ENCODE measurements at places on chromosomes 2 and 18.
A peak's percentile ranks its signal among the peaks of the same experiment; 100 is the strongest.

DNA sequence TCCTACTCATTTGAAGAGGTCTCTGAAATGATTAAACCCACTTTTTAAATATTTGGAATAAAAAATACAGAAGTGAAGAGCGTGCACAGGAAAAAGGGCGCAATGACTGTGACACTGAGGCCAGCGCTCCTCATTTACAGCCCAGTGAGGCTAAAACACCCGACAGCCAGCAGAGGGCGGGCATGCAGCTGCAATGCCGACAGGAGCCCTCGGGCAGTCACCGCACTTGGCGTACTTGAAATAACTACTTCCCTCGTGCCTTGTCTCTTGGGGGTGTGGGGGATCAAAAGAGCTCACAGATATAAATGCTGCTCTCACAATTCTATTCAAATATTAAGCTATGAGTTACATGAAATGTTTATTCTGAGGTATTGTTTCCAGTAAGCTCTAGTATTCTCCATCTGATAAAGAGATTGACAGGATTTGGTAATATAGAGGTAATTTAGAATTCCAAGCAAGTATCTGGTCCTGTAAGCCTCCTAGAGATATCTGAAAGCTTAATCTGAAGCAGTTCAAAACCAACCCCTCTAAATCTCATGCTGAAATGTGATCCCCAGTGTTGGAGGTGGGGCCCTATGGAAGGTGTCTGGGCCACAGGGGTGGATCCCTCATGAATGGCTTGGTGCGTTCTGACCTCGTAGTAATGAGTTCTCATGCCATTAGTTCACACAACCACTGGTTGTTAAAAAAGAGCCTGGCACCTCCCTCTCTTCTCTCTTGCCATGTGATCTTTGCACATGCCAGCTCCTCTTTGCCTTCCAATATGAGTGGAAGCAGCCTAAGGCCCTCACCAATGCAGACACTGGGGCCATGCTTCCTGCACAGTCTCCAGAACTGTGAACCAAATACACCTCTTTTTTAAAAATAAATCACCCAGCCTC, 93.6 kb downstream of the ZAP70 start:
- DNase-seq, result no peak

GRCh38 chr2:101190747-101191516, 39.8 kb upstream of the TBC1D8 start:
- DNase-seq, result no peak

- no peak for DNase-seq
Measured at GRCh38 chr2:205175831-205176230, 506.5 kb upstream of the NRP2 start.

- DNase-seq, result no peak
Measured at GRCh38 chr2:144663207-144663606, 143.3 kb upstream of the ZEB2 start.

DNA sequence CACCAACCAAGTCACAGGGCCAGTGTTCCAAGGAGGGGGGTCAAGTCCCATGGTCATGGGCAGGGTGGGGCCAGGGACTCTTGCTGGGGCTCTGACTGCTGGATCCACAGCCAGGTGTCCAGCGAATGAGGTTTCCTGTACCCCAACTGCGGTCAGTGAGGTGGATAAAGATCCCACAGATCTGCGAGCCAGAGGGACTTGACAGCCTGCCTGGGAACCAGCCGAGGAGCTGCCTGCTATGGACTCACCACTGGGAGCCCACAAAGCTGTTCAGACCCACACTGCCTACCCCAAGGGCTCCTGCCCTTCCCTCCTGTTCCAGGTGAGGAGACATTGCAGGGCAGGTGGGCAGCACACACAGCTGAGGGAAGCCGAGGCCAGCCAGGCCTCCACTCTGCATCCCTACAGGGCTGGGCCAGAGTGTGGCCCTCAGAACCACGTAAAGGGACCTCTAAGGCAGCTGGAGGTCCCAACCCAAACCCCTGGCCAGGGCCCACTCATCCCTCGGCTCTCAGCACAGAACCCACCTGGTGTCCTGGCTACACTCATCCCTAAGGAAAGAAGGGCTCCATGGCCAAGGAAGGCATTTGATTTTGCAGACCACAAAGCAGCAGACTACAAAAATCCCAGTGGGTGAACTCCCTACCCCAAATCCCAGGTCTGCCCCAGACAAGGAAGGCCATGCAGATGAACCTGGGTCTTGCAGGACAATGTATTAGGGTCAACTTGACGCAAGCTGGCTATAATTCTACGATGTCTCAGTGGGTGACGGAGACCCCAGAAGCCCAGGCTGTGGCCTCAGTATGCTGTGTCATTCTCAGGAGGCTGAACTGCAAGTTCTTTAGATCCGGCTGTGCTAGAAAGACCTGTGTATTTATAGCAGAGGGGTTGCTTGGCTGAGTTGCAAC, 209.2 kb downstream of the MGAT5 start:
- DNase-seq, result peak; percentile 72

DNA sequence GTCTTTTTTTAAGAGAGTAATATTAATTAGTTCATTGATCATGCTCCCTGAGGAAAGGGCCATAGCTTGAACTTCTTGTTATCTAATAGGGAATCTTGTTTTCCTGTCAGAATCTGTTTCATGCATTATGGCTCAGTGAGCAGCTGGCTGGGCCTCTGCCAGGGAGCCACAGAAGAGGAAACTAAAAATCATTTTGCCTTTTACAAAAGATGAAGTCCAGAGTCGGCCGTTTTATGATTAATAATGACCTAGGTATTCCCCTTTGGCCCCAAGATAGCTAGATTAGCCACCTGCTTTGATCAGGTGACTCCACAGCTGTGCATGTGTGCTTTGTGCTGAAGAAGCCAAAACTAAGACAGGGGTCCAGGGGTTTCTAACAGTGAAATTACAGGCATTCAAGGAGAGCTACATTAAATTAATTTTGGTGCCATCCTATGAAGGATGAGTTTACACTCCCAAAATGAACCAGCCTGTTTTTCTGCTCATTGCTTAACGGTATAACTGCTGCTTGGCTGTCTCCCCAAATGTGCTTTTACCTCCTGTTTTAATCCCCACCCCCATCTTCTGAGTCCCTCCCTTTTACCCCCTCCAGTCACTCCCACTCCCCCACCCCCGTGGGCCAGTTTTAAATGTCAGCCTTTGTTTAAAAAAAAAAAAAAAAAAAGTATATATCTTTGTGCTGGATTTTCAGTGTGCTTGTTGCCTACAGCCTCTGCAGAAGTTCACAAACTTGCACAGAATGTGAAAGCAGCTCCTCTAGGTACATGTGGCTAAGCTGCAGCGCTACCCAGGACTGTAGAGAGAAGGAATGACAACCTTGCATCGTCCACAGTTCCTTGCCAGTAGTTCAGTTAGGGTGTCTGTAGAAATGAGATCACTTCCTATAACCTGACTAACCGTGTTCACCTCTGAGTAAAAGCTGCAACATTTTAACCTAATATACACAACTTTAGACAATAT, 93.1 kb downstream of the CABLES1 start:
- DNase-seq, result no peak

DNA sequence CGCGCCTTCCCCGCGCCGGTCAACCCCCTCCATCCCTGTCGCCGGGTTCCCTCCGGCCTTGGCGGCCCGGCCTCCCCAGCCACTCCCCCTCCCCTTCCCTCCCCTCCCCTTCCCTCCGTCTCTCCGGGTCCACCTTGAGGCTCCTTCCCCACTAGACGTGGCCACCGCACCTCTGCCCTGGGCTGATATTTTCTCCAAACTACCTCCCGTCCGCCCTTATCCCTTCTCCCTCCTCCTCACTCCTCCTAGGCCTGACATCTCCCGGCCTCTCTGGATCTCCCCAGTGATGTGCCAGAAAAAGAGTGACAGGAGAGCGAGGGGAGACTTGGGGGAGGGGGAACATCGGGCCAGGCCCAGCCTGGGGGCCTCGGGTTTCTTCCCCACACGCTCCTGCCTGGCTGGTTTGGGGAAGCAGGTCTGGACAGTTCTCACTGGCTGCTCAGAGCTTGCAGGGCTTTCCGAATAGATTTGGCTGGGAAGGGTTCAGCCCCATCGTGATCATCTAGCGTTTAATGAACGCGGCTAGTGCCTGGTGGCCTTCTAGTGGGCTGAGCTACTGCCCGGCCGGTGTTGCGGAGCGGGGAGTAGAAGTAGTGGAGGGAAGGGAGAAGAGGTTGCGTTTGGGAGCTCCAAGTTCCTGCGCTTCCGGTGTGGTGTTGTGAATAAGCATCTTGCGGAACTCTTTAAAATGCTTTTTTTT, 641 bp downstream of the MAPRE3 start:
- no peak for DNase-seq

GRCh38 chr2:14120376-14120775, 512.1 kb upstream of the LRATD1 start:
- DNase-seq, result no peak

DNA sequence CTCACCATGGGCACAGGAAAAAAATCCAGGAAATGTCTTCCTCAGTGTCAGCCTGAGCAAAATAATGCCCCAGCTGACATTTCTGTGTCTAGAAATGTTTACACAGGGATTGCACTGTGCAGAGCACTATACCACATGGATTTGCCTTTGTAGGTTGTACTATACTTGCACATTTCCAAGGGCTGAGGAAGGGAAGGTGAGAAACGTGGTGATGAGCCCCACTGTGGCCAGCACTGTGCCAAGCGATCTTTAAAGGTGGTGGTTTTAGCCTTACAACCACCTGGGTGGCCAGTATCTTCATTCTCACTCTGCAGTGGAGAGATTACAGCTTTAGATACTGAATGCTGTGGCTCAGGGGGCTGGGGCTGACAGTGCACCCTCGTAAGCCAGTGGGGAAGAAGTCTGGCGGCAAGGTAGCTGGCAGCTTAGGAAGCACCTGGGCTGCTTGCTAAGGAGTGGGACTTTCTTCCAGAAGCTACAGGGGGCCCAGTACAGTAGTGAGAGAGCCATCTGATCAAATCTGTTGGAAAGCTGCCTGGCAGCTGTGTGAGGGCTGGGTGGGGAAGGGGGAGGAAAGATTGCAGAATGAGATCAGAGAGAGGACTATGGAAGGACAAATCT, 81.4 kb upstream of the MSH2 start:
- no peak for DNase-seq

DNA sequence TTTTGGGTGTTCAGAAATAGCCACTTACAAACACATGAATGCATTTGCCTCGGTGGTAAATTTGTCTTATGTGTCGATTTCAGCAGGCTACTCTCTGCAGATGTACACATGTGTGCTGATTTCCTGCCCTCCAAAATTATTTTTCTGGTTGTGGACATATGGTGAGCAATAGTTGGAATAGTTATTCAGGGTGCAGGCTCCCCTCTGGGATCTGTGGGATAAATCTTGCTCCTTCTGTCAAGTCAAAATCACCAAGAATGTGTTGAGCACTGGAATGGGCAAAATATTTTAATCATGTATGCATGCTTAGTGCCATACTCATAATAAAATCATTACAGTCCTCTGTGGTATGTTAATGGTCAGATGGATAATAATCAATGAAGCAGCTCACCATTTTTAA, 684.5 kb downstream of the BCL11A start:
- DNase-seq, result no peak

GRCh38 chr2:52192656-52193055, 1160.7 kb upstream of the NRXN1 start:
- no peak for DNase-seq

DNA sequence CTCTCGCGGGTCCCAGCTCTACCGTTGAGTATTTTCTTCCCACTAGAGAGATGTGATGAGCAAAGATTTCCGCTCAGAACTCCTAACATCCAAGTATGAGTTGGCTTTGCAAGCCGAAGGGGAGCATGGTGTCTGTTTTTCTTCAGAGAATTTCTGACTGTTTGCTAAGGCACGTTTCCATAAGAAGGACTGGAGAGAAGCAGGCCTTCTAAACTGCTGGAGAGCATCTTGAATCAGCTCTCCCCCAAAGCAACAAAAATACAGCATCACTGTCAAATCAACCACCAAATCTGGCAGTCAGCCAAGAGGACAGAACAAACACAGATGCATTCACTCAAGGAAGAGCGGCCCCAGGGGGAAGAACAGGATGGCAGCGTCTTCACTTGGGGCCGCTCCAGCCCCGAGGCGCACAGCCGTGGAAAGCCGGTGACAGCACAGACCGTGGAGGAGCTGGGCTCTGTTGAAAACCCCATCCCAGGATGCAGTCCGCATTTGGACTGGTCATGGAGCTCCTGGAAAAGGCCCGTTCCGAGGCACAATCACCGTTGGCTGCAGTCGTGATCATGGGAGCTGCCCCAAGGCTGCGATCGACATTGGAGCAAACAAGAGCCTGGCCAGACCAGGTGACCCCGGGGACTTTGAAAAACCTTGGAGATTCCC, 101.4 kb downstream of the NFATC1 start:
- no peak for DNase-seq

GRCh38 chr2:212708355-212708754, 169.8 kb upstream of the ERBB4 start:
- DNase-seq, result no peak

GRCh38 chr2:15073664-15074063, 441.1 kb downstream of the LRATD1 start:
- DNase-seq, result no peak

GRCh38 chr2:215784371-215784783, 229.0 kb downstream of the MREG start:
- DNase-seq, result no peak

GRCh38 chr2:33317369-33318007, 159.0 kb upstream of the RASGRP3 start:
- no peak for DNase-seq

DNA sequence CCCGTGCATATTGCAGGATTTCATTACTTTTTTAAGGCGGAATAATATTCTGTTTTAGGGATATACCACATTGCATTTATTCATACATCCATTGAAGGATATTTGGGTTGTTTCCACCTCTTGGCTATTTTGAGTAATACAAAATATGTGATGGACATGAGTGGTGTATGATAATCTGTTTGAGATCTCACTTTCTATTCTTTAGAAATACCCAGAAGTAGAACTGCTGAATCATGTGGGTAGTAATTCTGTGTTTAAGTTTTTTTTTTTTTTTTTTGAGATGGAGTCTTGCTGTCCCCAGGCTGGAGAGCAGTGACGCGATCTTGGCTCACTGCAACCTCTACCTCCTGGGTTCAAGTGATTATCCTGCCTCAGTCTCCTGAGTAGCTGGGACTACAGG, 201.4 kb downstream of the NYAP2 start:
- DNase-seq, result no peak
